Activated naive CD4-positive, alpha-beta T cell treated with anti-CD3 and anti-CD28 coated beads for 36 hours (primary cell): ENCODE measurements at places on chromosomes 16 and 17. TPM values are rescaled to one million over a fixed set of nuclear protein-coding genes. Genes with fewer than 3 reads are reported as not detected.

KCNAB3 gene
- 2.2 TPM for total RNA-seq

ZNF205 gene
- total RNA-seq = not detected

CCL4 gene
- 5.5 TPM for total RNA-seq

NPIPB13 gene
- total RNA-seq = 6.8 TPM

XAF1 gene
- 15.0 TPM for total RNA-seq

C17orf100 gene
- 1.2 TPM for total RNA-seq

CCL11 gene
- not detected for total RNA-seq

KRT15 gene
- not detected for total RNA-seq

ITGB4 gene
- total RNA-seq = 0.83 TPM

FZD2 gene
- total RNA-seq = not detected

PDILT gene
- not detected for total RNA-seq

C17orf78 gene
- not detected for total RNA-seq

SLC5A11 gene
- not detected for total RNA-seq

ACADVL gene
- total RNA-seq = 263 TPM

TLCD1 gene
- 4.0 TPM for total RNA-seq

CES3 gene
- 0.17 TPM for total RNA-seq

SEC14L5 gene
- not detected for total RNA-seq

ARHGAP27 gene
- total RNA-seq = 41.3 TPM

OTOP3 gene
- not detected for total RNA-seq

MGAT5B gene
- total RNA-seq = not detected

KRTAP4-6 gene
- not detected for total RNA-seq

GPRC5C gene
- total RNA-seq = not detected

GCGR gene
- total RNA-seq = not detected

PLD6 gene
- total RNA-seq = 5.4 TPM

C1QL1 gene
- 0.40 TPM for total RNA-seq

RHBDF1 gene
- 0.36 TPM for total RNA-seq

WNT9B gene
- total RNA-seq = not detected

LITAFD gene
- total RNA-seq = not detected

E4F1 gene
- total RNA-seq = 21.2 TPM

TLE7 gene
- not detected for total RNA-seq

PPP1R1B gene
- not detected for total RNA-seq

MT1A gene
- total RNA-seq = not detected
